CMK (cell line): ENCODE measurements at places on chromosomes 6 and 20.

DNA sequence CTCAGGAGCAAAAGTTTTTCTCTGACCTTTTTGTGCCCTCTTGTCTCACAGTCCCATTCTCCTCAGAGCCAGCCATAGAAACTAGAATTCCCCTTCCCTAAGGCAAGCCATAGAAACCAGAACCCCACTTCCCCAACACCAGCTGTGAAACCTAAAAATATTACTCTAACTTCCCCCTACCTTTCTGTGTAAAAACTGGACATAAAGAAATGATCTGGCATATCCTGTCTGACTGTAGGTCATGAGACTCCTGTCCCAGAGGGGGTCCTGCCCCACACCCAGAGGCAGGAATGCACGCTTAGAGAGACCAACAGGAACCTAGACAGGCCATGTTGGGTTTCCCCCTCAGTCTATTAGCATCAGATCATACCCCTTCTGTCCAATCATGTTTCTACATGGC is 140.6 kb upstream of the SLC22A16 start:
- no peak for DNase-seq

DNA sequence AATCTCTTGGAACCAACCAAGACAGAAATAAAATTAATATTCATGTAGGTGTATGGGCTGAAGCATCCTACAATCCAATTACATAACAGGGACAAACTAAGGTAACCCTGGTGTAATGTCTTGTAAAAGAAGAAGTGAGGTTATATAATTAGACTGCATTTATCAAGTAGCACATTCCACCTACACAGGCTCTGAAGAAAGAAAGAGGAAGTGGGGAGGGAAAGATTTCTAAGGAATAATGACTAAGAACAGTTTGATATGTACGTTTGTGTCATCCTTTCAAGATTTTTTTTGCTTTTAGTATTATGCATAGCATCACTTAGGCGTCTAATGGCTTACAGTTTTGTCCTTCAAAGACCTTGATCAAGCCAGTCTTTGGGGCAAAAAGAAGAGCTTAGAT is 139.7 kb downstream of the PLCB1 start:
- DNase-seq, result no peak

DNA sequence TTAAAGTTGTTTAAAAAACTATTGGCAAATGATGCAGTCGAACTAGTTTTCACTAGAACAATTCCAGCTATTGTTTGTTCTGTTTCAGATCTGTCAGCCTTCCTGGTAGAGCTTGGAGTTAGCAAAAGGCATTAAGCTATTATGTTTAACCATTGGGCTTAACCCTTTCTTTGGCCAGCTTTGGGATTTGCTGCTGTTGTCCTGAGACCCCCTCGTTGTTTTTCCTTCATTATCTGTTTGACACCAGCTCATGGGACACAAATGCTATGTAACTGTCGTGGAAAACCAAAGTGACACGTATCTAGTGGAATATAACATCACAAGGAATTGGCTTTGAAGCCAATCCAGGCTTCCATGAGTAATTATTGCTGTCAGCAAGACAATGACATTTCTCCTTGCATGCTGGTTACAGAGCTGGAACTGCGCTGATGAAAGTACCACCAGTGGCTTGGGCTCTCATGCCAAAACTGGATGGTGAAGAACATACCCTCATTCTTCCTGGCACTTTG is 96.0 kb downstream of the EYA2 start:
- no peak for DNase-seq

GRCh38 chr20:19376451-19377229 is 164.2 kb downstream of the SLC24A3 start:
- no peak for DNase-seq

DNA sequence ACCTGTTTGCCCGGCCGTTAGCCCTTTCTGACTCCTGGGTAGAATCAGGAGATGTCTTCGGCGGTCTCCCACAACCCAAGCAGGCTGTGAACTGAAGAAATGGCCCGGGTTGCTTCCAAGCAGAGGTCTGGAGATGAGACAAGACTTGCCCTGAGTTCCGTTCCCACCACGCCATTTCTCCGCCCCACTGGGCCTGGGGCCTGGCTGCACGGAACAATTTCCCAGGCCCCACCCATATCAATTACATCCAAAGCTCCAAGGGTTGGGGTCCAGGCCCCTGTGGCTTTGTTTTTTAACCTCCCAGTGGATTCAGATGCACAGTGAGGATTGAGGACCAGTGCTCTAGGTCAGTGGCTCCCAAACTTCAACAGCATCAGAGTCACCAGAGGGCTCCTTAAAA is 214.5 kb upstream of the ARID1B start:
- DNase-seq, result no peak

GRCh38 chr6:170561555-170561954 is 7.4 kb downstream of the TBP start:
- no peak for DNase-seq

GRCh38 chr6:105836889-105837288 is 249.2 kb upstream of the PRDM1 start:
- DNase-seq, result no peak

DNA sequence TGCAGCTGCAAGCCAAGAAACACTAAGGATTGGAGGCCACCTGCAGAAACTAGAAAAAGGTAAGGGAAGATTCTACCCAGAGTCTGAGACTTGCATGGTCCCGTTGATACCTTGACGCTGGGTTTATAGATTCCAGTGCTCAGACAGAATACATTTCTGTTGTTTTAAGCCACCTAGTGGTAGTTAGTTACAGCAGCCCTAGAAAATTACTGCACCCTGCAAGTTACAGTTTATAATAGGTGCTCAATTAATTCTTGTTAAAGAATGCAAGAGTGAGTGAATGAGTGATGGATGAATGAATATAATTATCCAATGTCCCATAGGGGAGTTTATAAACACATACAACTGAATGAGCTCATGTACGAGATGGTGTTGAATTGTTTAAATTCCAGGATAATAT is 453.1 kb upstream of the SLC35B3 start:
- no peak for DNase-seq

GRCh38 chr20:46209930-46210671 is 92.0 kb downstream of the CD40 start:
- DNase-seq, result no peak

DNA sequence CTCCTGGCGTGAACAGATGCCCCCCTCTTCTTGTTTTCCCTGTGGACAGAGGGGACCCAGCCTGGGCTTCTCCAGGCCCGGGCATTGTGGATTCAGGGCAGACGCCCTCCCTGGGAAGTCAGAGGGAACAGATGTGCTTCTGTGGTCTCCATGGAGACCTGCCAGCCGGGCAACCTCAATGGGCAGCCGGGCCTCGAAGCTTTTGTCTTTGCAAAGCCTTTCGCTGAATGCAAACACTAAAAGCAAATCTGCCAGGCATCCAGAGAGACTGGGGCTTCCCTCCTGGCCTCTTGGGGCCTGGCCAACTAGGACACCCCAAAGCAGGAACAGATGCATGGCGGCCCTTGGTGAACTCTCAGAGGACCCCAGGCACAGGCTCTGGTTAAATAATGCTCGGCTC is 370.0 kb upstream of the SULF2 start:
- no peak for DNase-seq

GRCh38 chr6:141388666-141389065 is 744.1 kb upstream of the GJE1 start:
- DNase-seq, result no peak

GRCh38 chr6:153583685-153584084 is 452.6 kb upstream of the RGS17 start:
- no peak for DNase-seq

- DNase-seq, result no peak
These were observed 117.5 kb upstream of the SAMD5 start for GRCh38 chr6:147390909-147391536.

- DNase-seq, result no peak
These were observed 551.0 kb upstream of the BTBD3 start for GRCh38 chr20:11366660-11367059.

GRCh38 chr6:43451939-43452338 is 3.4 kb downstream of the DLK2 start:
- no peak for DNase-seq

DNA sequence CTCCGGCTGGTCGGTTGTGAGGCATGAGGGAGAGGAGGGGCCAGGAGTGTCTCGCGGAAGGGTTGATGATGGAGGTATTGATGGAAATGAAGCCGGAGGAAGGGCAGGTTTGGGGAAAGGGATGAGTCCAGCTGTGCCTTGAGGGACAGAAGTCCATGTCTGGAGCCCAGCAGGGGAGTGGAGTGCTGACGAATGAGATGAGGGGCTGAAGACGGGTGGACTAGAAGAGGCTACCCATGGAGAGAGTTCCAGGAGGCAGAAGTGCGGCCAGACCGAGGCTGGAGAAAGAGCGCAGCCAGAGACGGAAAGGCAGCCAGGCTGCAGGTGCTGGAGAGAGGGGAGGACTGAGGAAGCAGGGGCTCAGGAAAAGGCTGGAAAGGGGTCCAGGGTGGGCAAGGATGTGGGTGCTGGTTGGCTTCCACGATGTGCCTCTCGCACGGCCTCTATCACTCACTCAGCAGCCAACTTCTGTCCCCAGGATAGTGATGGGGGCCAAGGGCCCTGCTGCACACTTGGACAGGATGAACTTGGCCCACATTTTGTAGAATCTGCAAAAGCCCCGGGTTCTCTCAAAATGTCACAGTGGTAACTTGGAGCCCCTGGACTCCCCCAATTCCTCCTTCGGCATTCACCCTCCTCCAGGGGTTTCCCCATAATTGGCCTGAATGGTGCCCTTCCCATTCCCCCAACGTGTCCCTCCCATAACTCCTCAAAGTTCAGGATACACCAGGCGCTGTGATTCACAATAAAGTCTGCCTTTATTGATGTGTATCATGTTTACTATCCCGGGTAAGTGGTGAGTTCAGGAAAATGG is 627 bp upstream of the EIF6 start:
- no peak for DNase-seq

GRCh38 chr6:138246650-138247440 is 28.6 kb upstream of the PBOV1 start:
- DNase-seq, result no peak

DNA sequence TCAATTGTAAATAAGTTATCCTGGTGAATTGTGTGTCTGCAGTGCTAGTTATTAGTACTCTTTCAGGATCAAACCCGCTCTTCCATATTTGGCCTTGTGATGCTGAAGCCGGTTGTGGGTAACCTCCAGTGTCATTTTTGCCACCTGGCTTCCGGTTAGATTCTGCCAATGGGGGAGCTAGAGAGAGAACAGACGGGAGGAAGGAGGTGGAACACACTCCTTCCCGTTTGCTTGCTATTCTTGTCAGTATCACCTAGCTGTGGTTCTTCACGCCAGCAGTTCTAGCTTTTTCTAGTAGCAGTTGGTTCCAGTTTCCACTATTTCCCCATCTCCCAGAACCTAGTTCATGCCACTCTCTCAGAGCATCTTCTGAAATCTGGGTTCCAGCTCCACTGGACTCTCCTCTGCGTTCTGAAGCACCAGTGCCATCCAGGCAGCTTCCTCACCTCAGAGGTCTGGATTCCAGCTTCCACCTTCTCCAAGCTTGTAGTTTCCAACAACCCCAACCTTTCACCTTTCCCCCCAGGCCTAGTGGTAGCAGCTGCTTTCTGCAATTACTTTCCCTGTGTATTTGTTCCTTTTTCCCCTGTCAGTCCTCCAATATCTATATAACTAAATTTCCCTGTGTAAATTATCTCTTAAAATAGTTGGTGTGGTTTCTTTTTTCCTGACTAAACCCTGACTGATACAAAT is 46.9 kb upstream of the LOC128125822 start:
- DNase-seq, result no peak

DNA sequence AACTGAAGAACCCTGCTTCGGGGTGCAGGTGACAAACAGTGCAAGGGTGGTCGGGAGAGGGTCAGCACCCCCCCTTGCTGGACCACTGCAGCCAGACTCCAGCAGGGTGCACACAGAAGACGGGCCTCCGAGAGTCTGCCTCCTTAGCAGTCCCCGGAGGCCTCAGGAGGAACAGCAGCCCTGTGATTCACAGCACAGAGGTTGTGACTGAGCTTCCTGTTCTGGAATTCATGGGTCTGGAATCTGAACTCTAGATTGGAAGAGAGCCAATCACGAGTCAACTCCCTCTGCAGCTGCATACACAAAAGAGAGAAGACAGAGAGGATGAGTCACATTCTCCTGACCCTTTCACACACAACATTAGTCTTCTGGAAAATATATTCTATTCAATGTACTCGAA is 249.0 kb upstream of the OPRM1 start:
- no peak for DNase-seq

GRCh38 chr6:42745083-42745639 is 742 bp downstream of the TBCC start:
- DNase-seq, result no peak

GRCh38 chr6:20154753-20155152 is 57.5 kb downstream of the MBOAT1 start:
- DNase-seq, result no peak

DNA sequence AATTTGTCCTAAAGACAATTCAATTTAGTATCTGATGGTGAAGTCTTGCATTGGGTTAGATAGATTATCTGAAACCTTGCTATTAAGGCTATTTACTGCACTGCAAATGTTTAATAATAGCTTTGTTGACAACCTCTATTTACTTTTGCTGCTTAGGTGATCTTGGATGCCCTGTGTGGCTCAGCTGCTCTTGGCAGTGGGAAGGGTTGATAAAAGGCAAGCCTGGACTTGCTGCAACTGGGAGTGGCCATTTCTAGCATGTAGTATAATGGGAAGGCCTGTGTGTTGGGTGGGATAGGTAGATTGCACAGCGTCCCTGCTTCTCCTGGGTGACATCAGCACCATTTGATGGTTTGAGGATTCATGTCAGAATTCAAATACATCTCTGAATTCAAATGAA is 49.1 kb downstream of the ARMC2 start:
- DNase-seq, result no peak

- peak; percentile 51 for DNase-seq
These were observed 551 bp downstream of the SYNCRIP start for GRCh38 chr6:85641897-85642773.

- DNase-seq, result no peak
These were observed 83.6 kb upstream of the CCDC167 start for GRCh38 chr6:37583261-37583660.

GRCh38 chr6:137717074-137718073 is 149.7 kb upstream of the TNFAIP3 start:
- DNase-seq, result no peak

GRCh38 chr20:40506537-40506939 is 182.5 kb downstream of the MAFB start:
- no peak for DNase-seq

DNA sequence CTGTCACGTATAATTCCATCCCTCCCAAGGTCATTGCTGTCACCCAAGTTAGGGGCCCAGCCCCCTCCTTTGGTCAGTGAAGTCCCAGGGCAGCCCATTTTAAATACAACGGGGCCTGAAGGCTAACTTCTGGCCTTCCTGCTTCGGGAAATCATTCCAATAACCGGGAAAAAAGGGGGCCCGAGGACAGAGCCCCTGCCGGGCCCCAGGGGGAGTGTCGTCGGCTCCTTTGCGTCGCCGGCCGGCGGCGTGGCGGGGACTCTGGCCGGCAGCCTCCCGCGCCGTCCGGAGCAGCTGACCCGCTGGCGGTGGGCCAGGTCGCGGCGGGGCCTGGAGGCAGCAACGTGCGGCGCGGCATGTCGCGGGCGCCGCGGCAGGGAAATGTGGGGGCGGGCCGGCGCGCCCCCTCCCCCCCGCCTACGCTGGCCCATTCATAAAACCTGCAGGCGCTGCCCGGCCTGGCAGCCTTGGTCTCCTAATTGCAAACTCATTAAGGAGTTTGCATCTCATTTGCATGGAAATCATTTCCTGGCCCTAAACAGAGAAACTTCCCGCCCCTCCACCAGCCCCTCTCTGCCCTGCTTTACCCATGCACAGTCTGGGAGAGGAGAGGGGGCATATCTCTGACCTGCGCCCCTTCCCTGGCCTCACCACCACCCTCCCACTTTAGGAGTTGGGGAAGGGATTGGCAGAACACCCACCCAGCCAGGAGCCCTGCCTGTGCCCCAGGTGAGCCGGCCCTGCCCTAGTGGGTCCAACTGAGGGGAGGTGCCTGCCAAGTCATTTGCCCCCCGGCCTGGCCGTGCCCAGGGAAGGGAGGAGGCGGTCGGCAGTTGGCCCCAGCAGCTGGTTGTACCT is 50.7 kb downstream of the MRPL14 start:
- DNase-seq, result no peak
